NCI-H1694 treated with DMSO at 0.1 percent for 48 hours (cell line): ENCODE measurements at places on chromosomes 7 and 10.
A peak's percentile ranks its signal among the peaks of the same experiment; 100 is the strongest.

DNA sequence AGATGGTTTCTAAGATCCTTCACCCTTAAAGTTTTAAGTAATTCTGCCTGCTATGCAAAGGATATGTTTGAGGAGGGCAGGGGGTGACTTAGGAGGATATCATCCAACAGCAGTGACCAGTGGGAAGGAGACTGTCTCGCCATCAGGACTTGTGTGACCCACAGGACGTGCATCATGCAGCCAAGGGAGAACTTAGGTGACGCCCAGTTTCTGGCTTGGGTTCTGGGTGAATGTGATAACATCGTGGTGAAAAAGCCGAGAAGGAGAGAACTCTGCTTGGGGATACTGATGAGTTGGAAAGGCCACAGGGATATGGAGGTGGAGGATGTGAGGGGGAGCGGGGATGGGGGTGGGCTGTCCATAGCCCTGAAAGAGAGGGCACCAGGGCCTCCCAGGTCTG, 3.8 kb downstream of the WIPI2 start:
- DNase-seq: no peak

DNA sequence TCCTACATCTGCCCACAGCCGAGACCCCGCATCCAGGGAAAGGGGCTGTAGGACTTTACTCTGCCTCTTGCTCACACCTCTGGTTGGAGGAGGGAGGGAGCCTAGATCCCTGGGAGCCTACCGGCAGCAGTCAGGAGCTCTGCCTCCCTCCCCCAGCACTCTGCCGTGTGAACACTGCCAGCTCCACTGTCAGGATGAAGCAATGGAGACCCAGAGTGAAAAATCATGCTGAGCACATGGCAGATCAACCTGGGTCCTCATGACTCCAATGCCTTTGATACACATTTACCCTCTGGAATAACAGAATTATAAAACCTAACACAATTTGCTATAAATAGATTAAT, 477.7 kb downstream of the TNS3 start:
- no peak for DNase-seq

DNA sequence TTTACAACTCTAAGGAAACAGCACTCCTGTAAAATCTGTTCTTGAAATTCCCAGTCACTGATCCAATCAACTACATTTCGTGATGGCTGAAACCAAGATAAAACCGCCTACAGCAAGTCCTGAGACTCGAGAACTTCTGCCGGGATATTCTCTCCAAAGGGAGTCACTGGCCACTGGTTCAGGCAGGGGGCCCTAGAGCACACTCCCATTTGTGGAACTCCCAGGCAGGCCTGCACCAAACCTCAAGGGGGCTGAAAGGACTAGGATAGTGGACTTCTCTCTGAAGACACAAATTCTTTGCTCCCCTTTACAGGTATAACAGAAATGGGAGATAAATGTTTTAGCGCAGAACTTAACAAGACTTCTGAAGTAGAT, 16.3 kb downstream of the CYTH3 start:
- DNase-seq: no peak

DNA sequence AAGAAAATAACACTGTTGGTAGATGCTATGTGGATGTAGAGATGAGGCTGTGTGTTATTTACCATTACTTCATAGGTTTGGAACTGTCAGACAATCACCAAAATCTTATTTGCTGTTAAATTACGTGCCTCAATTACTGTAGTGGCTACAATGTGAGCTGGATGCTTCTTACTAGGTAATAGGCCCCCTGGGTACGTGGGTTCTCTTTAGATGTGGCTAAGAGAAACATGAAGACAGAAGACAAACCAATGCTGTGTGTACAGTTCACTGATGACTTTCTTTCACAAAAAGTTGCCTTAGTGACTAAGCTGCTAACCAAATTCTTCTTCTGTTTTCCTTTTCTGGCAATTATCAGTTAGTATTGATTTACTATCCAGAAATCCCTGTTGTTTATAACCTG, 144.6 kb downstream of the SEMA3E start:
- DNase-seq: no peak

DNA sequence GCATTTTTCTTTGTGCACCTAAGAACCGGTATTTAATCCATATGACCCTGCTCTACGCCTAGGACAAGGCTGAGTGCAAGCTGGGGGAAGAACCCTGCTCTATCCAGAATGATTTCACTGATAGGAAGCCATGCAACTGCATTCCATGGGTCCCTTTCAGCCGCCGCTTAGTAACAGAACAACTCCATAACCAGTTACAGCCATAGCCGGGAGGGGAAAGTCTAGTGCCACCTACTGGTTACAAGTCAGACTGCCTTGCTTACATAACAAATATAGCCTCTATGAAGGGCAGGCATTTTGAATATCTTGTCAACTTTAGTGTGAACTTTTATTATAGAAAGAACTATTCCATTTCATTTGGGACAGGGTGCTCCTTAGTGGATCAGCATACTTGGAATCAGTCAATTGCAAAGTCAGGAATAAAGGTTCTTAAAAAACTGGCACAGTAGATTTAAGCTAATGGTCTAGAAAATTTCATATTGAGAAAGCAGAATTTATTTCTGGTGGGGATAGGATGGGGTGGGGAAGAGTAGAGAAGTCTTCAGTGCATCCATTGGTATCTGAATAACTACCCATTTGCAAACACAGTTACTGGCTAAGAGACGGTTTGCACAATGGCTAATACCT, 521.7 kb downstream of the ADRA2A start:
- peak; percentile 24 for DNase-seq

DNA sequence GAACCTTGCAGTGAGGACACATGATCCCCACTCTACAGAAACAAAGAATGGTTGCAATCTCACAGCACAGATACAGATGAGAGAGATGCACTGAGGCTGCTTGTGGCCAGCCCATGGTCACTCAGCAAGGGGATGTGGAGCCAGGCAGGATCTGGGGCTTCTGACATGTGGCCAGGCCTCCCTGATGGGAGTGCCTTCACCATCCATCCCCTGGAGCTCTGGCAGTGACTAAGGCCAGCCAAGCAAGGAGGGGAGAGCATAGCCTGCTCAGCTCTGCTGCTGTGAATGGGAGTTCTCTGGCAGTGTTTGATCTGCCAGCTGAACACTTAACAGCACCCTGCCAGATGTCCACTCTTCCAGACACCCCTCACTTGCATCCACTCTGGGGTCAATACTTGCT, 19.8 kb downstream of the C10orf71 start:
- DNase-seq: no peak

- no peak for DNase-seq
Observed at GRCh38 chr10:97762056-97762455, 9.7 kb downstream of the SFRP5 start.

DNA sequence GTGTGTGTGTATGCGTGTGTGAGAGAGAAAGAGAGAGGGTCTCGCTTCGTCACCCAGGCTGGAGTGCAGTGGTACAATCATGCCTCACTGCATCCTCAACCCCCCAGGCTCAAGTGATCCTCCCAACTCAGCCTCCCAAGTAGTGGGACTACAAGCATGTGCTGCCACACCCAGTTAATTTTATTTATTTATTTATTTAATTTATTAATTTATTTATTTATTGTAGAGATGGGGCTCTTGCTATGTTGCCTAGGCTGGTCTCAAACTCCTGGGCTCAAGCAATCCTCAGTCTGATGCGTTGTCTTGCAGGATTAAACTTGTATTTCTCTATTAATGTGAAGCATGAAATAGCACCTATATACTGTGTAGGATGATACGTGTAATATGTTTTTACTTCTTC, 21.8 kb upstream of the POU6F2 start:
- DNase-seq: no peak

DNA sequence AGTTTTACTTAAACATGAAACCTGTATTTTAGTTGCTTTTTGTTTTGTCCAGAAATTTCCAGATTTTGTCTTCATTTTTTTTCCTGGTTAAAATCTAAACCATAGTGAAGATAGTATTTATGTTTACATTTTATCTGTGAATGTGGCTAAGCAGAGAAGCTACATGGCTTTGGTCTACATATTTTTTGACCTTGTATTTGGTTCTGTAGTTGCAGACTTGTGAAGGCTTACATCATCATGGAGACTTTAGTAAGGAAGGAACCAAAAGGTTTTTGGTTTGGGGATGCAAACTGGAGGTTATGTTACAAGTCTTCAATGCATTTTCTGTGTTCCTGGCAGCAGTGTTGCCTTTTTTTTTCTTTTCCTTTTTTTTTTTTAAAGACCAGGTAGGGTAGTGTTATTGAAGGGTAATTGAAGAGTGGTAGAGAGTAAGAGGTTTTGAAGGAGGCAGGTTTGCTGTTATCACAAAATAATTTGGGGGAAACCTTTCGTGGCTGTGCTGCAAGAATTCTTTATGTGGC, 30.9 kb upstream of the VDAC2 start:
- no peak for DNase-seq

DNA sequence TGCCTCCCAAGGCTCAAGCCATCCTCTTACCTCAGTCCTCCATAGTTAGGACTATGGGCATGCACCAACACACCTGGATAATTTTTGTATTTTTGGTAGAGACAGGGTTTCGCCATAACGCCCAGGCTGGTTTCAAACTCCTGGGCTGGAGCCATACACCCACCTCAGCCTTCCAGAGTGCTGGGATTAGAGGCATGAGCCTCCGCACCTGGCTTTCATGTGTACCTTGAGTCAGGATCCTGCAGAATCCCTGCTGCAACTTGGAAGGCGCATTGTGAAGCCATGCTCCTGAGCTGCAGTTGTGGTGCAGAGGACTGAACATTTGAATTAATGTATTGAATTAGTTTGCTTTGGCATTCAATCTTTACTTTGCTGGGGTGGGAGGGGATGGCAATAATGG, 29.4 kb upstream of the NMT2 start:
- no peak for DNase-seq

GRCh38 chr10:102435133-102435497, 2.7 kb upstream of the CUEDC2 start:
- no peak for DNase-seq

DNA sequence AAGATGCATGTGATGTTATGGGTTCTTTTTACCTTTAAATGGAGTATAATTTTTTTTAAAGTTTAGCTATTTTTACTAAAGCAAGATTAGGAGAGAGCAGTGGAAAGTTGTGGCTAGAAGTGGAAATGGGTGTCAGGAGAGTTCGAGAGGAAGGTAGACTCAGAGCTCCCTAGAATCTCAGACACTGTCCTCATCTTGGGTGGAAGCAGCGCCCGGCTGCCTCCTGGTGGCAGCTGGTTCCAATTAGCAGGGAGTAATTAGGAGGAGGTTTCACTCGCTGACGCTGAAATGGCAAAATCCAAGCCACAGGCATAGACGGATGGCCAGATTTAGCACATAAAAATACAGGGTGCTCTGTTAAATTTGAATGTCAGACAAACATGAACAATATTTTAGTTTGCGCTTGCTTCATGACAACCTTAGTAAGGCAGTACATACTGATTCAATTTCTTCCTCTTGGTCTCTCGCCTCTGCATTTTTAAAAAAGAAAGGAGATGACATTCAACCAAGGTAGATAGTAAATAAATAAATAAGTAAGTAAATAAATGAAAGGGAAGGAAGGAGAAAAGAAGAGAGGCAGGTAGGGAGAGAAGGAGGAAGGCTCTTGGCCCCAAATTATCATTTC, 58.5 kb downstream of the LGI1 start:
- peak; percentile 56 for DNase-seq

- DNase-seq: no peak
Observed at GRCh38 chr7:37511915-37512314, 63.3 kb upstream of the ELMO1 start.

GRCh38 chr10:91838199-91838598, 40.0 kb downstream of the TNKS2 start:
- DNase-seq: peak; percentile 36

- DNase-seq: no peak
Observed at GRCh38 chr10:95767884-95768556, 12.1 kb downstream of the ENTPD1 start.

DNA sequence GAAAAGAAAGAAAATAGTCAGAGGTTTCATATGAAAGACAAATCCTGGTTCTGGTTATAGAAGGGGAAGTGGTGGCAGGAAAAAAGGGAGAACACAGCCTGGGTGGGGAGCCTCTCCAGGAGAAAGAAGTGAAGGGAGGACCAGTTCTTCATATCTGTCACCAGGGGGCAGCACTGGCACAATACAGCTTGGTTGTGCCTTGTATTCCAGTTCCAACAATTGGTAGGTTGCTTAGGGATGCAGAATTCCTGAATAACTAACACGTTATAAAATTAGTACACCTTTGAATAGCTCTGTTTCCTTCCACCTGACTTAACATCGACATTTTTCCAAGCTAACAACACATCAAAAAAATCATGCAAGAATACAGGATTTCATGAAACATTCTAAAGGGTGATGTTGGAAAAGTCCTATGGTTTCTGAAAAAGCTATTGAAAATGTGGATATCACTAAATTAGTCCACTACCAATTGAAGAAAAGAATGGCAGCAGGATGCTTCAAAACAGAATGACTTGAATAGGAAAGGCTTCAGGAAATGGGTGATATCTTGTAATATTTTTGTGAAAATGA, 52.9 kb downstream of the CYP26A1 start:
- no peak for DNase-seq

GRCh38 chr7:2978408-2978807, 65.3 kb downstream of the CARD11 start:
- DNase-seq: no peak

GRCh38 chr7:26183545-26184280, 16.8 kb downstream of the HNRNPA2B1 start:
- DNase-seq: no peak

DNA sequence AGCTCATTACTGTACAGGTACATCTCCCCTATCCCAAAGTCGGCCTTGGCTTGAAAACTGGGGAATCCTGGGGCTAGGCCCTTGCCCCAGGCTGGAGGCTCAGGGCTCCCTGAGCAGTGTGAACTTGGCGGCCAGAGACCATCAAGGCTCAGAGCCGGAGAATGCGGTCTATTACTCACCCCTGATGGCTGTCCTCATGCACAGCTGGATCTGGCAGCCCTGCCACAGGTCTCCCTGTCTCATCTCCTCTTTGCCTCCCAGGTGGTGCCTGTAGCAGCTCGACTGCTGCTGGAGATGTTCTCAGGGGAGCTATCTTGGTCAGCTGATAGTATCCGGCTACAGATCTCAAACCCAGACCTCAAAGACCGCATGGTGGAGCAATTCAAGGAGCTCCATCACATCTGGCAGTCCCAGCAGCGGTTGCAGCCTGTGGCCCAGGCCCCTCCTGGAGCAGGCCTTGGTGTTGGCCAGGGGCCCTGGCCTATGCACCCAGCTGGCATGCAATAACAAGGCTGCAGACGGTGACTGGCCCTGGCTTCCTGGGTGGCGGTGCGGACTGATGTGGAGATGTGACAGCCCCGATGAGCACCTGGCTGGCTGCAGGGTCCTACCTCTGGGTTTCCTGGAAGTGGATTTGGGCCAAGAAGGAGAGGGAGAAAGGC, 10.7 kb downstream of the IRF5 start:
- no peak for DNase-seq

DNA sequence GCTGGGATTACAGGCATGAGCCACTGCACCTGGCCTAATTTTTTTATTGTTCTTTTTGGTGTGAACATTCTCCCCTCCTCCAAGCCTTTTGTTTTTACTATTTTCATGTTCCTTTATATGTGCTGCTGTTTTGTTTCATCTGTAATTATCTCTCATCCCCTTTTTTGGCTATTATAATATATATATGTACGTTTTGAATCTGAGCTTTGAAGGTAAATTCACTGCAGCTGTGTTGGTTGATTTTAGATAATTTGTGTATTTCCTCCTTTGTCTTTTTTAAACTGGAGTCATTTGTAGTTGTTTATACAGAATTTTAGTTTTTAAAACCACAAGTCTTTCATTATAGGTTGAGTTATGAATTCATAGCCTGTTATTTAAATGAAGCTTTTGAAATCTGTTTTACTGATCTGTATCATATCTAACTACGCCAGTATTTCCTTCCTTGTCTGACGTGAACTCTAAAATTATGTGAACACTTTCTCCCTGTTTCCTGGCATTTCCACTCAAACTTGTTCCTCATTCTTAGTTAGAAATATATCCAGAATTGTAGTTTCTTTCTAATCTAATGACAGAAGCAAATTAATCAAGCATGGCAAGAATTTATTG, 54.9 kb downstream of the PTEN start:
- no peak for DNase-seq
